MM.1S (cell line): ENCODE measurements at places on chromosomes 1 and 21.

- DNase-seq: no peak
Measured at GRCh38 chr1:226497276-226497833, 51.2 kb upstream of the STUM start.

DNA sequence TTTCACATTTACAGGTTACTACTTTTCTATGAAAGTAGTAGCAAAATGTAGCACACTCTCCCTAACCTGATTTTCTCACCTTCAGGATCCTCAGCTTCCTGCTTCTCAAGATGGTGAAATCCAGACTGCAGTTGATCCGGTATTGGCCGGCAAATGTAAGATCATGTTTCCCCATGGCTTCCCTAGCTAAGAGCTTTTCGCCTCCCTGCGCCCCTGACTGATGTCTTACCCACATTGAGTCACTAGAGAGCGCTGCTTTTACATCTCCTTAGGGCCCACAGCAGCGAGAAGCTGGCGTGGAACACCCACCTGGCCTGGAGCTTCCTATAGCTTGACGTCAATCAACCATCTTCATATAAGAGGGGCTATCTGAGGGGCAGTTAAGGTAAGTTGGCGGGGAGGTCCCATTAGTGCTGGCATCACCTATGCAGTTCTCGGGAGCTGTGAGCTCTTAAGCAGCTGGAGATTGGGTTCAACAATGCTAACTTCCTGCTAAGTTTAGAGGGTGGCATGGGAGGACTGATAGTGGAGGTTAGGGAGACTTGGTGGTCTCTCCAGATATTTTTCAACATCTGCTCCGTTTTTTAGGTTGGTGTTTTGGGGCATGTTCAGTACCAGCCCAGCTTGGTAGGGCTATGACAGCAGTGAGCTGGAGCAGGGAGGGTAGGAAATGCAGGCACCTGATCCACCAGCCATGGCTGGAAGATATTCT, 5.5 kb downstream of the PTPN7 start:
- DNase-seq: peak; percentile 46

DNA sequence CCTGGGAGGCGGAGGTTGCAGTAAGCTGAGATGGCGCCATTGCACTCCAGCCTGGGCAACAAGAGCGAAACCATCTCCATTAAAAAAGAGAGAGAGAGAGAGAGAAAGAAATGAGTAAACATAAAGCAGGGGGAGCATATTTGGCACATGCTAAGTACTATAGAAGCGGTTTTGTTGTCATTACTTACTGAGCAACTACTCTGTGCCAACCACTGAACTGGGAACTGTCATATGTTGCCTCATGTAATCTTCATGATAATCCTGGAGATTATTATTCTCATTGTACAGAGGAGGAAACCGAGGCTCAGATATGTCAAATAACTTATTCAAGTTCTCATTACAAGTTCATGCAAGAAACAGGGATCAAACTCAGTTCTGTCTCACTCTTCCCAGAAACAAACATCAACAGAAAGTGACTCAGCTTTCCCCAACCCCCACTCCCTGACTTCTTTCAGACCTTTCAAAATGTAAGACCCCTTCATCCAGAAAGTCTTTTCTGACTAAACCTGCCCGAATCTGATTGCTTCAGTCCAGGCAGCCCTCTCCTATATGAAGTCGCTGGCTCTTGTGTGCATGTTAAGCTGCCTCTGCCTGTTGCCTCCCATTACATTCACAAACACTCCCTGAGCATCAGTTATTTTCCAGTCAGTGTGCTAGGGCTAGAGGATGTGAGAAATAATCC, 23.5 kb downstream of the LAMB3 start:
- no peak for DNase-seq

DNA sequence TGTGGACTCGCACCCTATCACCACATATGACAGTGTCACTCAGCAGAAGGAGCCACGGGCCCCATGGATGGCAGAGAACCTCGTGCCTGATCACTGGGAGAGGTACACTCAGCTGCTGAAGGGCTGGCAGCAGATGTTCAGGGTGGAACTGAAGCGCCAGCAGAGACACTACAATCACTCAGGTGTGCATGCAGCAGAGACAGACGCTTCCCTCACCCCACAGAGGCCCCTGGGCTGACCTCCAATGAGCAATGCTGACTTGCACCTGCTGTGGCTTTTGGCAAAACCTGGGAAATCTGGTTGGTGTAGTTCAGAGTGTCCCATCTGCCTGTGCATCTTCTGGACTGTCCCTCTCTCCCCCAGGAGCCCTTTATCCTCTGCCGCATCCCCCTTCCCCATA, 51.9 kb downstream of the KIAA1614 start:
- DNase-seq: no peak

- DNase-seq: no peak
Measured at GRCh38 chr1:235892202-235892601, 25.5 kb upstream of the LYST start.

GRCh38 chr1:155013632-155014031, 11.0 kb downstream of the ZBTB7B start:
- DNase-seq: no peak

- DNase-seq: no peak
Measured at GRCh38 chr1:76919085-76919484, 51.8 kb downstream of the ST6GALNAC5 start.

DNA sequence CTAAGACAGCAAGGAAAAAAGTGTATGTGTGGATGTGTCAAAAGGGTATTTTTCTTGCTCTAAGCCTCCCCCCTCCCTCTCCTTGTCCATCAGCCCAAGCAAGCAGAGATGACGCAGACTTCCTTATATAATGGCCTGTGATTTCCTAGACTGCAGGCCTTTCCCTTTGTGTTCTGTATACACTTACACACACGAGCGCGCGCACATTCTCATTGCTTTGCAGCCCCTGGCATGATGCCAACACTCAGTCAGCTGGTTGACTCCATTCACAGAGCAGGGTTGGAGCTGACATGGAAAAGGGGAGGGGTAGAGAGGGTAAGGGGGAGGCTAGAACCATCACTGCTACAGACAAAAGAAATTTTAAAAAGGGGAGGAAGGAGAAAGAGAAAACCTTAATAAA, 41.8 kb downstream of the GATAD2B start:
- no peak for DNase-seq

DNA sequence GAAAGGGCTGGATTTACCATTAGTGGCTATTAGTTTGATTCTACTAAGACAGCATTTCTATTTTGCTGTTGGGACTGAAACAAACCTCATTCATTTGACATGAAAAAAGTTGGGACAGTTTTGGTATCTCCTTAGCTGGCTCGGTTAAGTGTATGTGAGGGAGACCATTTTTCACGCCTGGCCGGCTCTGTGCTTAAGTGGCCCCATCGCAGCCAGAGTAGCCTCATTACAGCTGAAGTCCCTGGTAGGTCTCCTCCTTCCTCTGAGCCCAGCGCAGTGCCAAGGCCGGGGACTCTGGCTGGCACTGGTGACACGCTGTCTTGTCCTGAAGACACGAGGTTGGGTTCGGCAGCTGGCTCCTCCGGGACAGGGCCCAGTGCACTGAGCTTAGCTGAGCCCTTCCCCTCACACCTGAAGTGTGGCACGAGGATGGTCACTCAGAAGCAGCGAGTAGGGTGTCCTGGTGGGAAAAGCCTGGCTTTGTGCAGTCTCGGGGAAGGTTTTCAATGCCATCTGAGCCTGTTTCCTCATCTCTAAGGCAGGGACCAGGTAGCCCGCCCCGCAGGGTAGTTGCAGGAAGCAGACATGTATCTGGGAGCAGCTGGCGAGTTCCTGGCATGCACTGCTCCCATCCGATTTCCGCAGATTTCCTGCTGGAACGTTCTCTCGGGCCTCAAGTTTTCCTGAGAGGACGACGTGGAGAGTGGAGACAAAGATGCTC, 196.5 kb downstream of the DYRK1A start:
- DNase-seq: peak; percentile 32

DNA sequence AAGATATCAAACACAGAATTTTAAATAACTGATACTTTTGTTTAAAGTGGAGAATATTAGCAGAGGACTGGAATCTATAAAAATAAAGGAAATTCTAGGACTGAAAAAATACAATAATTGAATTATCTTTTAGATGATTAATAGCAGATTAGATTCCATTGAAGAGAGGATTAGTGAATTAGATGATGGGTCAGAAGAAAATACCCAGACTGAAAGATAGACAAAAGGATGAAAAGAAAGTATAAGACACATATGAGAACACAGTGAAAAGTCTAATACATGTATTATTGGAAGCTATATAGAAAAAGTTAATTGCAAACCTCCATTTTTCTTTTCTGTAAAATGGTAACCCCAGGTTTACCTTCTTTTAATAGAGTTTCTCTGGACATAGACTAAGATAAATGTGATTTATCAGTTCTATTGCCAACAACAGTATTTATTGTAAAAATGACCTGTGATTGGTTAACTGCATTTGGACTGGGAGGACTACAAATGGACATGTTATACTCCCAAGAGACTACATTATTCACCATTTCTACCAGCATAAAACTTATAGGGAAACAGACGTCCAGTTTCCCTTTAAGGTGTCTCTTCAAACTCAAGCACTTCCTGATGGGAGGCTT, 11.0 kb downstream of the PRKAA2 start:
- no peak for DNase-seq

GRCh38 chr1:109503935-109504334, 5.6 kb downstream of the AMIGO1 start:
- DNase-seq: no peak

GRCh38 chr1:89855413-89856123, 34.7 kb downstream of the LRRC8D start:
- no peak for DNase-seq

DNA sequence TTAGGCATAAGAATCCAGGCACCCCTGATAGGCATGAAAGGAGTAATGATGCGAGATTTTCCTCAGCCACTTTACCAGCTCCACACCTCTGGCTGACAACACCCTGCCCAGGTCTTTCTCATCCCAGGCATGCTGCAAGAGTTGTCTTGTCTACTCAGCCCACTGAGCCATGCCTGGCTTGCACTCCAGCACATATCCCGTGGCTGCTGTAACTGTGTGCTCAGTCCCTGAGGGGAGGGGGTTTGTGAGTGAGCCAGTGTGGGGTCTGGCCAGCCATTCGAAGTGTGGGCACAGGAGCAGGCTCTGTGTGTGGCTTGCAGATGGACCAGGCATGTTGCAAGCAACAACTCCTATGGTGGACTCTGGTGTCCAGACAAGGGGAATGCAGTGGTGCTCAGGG, 529.6 kb downstream of the ADGRL2 start:
- no peak for DNase-seq

- DNase-seq: no peak
Measured at GRCh38 chr1:206420471-206420870, 49.8 kb upstream of the IKBKE start.

GRCh38 chr1:231194843-231195516, 33.1 kb downstream of the TRIM67 start:
- DNase-seq: no peak

GRCh38 chr21:46564391-46564790, 40.5 kb downstream of the S100B start:
- DNase-seq: no peak

- DNase-seq: no peak
Measured at GRCh38 chr1:86470859-86471258, 2.1 kb downstream of the CLCA1 start.

GRCh38 chr1:78383923-78384322, 106.9 kb upstream of the PTGFR start:
- no peak for DNase-seq

- no peak for DNase-seq
Measured at GRCh38 chr1:199574950-199575349, 452.6 kb upstream of the NR5A2 start.

DNA sequence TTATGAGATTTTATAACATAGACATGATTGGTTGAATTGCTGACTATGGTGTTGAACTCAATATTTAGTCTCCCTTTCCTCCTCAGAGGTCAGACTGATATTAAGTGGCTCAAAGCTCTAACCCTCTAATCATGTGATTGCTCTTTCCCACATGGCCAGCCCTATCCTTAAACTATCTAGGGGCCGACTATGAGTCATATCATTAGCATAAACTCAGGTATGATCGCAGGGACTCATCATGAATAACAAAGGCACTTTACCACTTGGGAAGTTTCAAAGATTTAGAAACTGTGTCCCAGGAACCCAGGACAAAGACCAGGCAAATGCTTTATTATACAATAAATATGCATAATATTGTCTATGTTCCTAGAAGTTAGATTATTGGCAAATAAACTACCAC, 894.6 kb upstream of the NEGR1 start:
- DNase-seq: no peak

DNA sequence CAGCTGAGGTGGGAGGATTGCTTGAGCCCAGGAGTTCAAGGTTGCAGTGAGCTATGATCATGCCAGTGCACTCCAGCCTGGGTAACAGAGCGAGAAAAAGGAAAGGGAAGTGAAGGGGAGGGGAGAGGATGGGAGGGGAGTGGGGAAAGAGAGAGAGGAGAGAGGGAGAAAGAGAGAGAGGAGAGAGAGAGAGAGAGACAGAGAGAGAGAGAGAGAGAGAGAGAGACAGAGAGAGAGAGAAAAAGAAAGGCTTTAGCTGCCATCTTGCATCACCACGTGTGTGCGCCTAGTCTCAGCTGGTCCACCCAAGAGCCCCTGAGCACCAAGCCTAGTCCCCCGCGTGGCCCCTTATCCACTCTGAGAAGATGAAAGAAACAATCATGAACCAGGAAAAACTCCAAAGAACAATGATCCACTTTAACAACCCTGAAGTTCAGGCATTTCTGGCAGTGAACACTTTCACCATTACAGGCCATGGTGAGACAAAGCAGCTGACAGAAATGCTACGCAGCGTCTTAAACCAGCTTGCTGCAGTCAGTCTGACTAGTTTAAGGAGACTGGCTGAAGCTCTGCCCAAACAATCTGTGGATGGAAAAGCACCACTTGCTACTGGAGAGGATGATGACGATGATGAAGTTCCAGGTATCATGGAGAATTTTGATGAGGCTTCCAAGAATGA, 115.5 kb upstream of the CDC42BPA start:
- DNase-seq: no peak

DNA sequence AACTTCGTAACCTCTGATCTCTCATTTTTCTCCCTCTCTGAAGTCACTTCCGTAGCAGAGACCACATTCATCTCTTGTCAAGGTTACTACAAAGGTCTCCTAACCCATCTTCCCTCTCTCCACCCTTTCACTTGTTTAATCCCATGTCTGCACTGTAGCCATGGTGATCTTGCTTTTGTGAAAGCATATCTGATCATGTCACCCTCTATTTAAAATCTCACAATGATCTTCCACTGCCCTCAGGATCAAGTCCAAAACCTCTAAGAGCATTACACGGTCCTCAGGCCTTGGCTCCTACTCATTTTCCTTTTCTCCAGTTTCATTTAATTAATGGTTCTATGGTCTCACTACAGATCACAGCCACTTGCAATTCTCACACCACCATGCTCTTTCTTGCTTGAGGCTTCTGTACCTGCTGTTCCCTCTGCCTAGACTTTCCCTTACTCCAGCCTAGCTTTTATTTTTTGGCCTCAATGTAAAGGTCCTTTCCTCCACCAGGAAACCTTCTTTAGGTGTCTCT, 12.1 kb downstream of the ARHGEF11 start:
- no peak for DNase-seq

GRCh38 chr1:192167011-192167410, 8.7 kb downstream of the RGS18 start:
- no peak for DNase-seq

GRCh38 chr1:35029761-35030160, 2.0 kb downstream of the ZMYM6 start:
- no peak for DNase-seq

GRCh38 chr1:36321119-36321951, 2.1 kb downstream of the EVA1B start:
- DNase-seq: no peak

GRCh38 chr1:94846308-94846707, 26.2 kb downstream of the SLC44A3 start:
- DNase-seq: no peak

GRCh38 chr1:173020138-173020750, 30.5 kb downstream of the TNFSF18 start:
- DNase-seq: peak; percentile 80
